Esophagus squamous epithelium (tissue), 5 donors: ENCODE measurements at places on chromosomes 16 and 17.

GRCh38 chr17:13008461-13008860, 9.4 kb downstream of the ELAC2 start:
- DNase-seq = no peak

- DNase-seq = no peak
Measured at GRCh38 chr16:87206646-87207451, 110.3 kb downstream of the C16orf95 start.

DNA sequence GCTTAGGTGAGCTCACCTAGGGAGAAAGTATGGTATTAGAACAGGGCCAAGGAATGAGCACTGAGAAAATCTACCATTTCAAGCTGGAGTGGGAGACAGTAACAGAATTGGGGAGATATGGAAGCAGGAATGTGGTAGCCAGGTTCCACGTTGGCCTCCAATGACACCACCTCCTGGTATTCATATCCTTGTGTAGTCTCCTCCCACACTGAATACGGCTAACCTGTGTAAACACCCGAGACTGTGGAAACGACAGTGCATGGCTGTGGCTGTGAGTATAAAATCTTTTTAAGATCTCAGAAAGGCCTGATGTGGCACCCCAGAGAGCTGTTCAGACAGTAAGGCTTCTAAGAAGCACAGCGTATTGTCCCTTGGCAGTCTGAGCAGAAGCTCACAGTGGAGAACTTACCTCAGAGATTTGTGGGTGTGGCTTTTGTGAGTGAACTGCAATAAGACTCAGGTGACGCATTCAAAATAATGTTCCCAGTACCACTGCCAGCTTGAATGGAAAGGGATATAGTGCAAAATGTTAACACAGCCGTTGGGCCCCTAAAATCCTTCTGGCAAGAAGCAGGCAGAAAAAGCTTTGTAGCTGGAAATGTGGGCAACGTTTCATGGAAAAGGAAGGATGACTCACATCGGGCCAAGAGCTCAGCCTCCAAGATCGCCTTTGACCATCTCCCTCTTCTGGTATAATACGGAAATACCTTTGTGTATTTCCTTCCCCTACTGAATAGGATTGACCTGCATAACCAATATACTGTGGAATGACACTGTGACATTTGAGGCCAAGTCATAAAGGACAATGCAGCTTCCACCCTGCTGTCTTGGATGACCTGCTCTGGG, 14.4 kb downstream of the SDR42E1 start:
- no peak for DNase-seq

DNA sequence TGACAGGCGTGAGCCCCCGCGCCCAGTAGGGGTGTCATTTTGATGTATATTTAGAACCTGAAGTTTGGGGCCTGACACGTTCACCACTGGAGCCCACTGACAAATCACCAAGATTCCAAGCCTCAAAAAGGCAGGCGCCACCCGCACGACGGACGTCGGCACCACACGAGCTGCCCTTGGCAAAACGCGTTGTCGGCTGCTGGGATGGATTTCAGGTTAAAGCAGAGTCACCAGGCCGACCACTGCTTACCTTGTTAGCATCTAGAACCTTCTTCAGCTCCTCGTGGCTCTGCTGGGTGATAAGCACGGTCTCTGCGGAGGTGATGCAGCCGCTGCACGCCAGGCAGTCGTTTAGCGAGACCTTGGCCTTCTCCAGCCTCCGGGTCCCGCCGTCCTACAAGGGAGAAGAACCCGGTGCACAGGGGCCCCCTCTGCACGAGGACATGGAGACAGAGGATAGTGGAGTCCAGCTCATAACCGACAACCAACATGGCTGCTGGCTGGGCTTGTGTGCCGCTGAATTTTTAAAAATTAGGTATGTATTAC, 3.8 kb downstream of the CIAO3 start:
- DNase-seq = no peak

- DNase-seq = no peak
Measured at GRCh38 chr17:47686664-47687327, 7.2 kb upstream of the TBKBP1 start.

DNA sequence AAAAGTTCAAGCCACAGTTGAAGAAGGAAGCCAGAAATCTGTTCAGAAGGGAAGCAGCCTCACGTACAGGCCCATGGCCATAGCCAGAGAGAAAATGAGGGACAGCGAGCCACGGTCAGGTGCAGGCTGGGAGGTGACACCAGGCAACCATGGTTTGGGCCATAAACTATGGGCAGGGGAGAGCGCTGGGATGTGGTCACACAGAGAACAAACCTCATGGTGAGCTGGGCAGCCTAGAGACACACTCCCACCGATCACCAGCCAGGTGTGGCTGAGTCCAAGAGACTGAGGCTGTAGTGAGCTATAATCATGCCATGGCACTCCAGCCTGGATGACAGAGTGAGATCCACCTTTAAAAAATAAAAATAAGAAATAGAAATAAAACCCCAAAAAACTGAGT, 76.5 kb downstream of the NETO2 start:
- DNase-seq = no peak
